ENCODE measurements at places on chromosomes 4 and X.

DNA sequence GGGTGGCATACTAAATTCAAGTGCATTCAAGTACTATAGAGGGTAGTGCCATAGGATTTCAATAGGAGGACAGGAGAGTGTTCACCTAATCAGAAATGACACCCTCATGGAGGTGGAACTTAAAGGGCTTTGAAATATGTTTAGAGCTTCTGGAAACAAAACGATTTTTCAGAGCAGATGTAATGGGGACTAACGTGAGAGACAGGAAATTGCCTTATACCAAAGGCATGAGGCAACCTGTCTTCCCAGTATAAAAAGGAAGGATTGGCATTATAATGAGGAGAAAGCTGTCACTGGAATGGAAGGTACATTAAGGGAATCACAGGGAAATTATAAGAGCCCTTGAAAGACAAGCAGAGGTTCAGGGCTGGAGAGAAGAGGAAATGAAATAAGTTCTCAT, 116.3 kb upstream of the PNPLA4 start:
- no peak for DNase-seq

DNA sequence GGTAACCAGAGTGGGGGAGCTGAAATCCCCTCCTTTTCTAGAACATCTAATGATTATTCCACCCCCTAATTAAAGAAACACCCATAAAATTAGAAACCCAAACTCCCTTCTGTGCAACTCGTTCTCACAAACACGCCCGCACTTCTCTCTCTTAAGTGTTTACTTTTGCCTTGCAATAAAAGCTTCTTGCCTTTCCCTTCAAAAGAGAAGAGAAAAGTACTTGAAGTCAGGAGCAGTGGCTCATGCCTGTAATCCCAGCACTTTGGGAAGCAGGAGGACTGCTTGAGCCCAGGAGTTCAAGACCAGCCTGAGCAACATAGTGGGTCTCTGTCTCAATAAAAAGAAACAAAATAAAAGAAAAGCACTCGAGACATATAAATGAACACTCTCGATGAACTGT, 3.6 kb upstream of the GPR173 start:
- no peak for DNase-seq

DNA sequence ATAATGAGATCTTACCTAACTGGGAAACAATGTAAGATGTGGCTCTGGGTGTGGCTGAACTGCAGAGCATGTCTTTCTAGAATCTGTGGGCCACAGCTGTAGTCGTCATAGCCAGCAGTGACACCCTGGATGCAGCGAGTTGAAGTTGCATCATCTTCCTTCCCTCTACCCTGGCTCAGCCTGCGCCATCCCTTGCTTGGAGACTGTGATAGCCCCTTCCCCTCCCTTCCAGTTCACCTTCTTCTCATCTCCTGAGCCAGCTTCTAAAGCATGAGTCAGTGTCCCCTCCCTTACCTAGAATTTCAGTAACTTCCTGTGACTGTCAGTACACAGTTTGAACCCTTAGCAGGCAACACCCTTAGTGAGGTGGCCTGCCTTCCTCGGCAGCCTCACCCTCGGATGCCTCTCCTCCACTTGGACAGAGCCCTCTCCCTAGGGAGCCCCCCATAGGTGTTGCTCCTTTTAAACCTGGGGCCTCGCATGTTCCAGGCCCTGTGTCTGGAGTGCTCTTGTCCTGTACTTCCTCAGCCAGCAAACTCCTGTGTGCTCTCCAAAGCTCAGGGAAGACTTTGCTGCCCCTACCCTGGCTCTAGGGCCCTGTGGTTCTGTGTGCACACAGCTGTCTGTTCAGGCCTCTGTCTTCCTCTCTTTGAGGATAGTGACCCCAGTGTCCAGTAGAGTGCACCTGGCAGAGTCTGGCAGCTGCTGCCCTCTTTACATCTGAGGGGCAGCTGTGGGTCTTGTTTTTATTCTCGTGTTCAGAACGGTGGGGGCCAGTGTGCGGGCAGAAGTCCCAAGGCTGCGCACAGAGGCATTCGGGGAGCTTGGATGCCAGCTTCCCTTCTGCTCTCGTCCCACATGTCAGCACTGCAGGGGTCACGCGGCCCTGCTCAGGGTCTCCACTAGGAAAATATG, 43.7 kb upstream of the TADA2B start:
- no peak for DNase-seq

- no peak for DNase-seq
Measured at GRCh38 chrX:155215443-155216178, 649 bp upstream of the VBP1 start.

- DNase-seq, result no peak
Measured at GRCh38 chrX:20547611-20548051, 280.9 kb upstream of the RPS6KA3 start.

DNA sequence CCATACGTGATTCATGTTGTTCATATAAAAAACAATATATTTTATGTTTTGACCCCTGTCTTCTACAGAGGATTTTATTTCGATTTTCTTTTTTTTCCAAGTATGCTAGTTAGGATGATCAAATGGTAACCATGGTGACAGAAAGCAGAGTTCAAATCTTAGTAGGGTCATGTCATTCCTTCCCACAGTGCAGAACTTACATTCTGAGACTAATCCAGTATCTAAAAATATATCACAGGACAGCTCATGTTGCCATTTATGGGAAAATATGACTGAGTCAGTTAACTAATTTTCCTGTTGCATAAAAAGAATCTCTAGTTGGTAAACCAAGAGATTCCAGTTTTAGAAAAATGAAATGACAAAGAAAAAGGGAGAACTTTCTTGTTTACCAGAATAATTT, 209.5 kb downstream of the PARM1 start:
- no peak for DNase-seq

DNA sequence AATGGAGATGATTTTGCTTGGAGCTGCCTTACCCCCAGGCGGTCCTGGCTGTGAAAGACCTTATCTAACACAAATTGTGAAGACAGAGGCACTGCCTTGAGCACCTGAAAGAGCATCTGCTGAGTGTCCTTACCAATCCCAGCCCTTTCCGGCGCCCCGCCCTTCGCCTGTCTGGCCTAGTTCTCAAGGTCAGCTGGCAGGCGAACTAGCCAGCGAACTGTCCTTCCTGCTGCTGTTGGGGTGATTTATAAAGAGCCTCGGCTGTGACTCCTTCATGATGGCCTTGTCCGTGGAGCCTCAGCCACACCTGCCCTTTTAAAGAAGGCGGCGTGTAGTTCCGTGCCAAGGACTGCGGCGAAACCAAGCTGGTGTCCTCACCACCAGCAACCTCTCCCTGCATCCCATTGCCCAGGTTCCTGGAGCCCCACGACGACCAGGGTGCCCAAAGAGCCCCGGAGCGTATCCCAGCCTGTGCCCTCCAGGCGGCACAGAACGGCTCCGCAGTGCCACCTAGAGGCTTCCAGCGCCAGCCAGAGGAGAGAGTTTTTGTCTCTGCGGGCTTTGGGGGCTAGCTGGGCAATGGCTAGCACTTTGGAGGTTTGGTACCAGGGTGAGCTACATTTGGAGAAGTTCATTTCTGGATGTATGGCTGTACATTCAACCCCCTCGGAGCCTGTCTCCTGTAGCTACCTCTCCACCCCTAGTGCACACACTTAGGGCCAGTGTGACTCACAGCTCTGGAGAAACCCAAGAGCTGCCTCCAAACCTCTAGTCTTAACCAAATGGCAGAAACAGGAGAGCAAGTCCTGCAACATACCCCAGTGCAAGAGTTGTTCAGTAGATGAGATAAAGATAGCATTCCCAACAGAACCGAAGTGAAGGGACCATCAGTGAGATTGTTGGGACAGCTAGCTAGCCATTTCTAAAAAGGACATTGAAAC, 36.8 kb upstream of the VMA21 start:
- no peak for DNase-seq

DNA sequence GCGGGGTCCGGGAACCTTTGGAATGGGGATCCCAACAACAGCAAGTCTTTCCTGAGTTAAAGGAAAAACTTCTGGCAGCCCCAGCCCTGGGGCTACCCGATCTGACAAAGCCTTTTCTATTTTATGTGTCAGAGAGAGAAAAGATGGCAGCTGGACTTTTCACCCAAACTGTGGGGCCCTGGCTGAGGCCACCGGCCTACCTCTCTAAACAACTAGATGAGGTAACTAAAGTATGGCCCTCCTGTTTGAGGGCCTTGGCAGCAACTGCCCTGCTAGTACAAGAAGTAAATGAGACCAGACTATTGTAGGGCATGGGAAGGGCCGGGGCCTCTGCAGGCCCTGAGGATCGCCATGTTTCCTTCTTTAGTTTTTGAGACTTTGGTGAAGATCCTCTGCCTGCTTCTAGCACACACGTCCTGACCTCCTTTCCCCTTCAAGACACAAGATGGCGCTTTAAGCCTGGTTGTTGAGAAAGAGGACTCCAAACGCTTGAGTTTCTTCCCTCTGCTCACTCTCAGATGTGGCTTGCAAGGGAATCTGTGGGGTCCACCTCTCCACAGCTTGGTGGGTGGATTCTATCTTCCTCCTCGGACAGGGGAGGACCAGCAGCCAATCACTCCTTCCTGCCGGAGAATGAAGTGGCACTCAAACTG, 18.5 kb upstream of the DRD5 start:
- DNase-seq, result no peak

GRCh38 chr4:51960486-51960885, 59.7 kb downstream of the LRRC66 start:
- no peak for DNase-seq

DNA sequence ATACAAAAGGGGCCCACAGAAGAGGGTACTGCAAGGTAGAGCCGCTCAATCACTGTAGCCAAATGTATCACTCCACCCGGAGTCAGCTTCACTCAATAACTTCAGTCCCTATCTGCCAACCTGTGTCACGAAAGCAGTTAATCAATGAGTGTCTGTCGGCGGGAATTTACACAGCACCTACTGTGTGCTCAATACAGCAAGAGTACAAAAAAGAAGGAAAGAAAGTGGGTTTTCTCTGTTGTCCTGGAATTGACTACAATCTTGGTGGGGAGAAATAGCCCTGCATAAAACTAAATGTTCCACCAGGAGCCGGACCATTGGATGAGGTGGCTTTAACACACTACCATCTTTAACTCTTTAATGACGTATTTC, 780 bp upstream of the NKRF start:
- DNase-seq, result no peak

- no peak for DNase-seq
Measured at GRCh38 chrX:29813174-29813573, 402.2 kb upstream of the MAGEB2 start.

GRCh38 chr4:8778760-8779159, 92.9 kb downstream of the HMX1 start:
- no peak for DNase-seq

DNA sequence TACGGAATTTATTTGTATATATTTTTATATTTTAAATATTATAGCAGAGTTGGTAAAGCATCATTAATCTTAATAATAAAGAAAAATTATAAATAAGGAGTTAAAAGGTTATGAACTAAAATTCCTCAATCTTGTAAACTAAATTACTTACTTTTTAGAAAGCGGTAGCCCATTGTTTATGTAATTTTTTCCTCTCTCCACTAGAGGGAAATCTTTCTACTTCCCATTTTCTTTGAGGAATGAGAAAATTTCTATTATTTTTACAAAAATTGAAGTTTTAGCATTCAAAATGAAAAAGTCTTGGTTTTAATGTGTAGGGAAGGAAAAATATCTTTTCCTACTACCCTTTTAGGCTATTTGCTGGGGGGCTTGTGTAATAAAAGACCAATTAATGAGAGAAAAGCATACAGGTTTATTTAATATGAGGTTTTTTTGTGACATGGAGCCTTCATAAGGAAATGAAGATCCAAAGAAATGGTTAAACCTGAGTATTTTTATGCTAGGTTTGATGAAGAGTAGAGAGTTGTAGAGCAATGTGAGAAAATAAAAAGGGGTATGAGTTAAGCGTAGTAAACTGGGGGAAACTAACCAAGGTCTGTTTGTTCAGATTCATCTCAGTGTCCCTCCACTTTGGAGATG, 68.7 kb upstream of the ADAD1 start:
- no peak for DNase-seq

DNA sequence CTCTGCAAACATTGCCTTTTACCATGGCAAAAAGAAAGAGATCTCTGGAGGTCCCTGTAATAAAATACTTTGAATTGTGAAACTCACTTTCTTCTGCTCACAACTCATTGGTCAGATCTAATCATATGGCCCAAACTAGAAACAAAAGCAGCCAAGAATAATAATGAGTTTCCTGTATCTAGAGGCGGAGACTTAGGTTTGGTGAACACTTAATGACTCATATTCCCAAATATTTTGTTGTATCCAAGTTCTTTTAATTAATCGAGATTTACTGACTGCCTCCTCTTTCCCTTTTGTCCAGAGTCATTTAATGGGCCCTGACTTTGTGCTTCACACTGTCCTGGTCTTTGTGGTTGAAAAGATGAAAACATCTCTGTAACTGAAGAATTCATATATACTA, 190.6 kb downstream of the CCSER1 start:
- no peak for DNase-seq

DNA sequence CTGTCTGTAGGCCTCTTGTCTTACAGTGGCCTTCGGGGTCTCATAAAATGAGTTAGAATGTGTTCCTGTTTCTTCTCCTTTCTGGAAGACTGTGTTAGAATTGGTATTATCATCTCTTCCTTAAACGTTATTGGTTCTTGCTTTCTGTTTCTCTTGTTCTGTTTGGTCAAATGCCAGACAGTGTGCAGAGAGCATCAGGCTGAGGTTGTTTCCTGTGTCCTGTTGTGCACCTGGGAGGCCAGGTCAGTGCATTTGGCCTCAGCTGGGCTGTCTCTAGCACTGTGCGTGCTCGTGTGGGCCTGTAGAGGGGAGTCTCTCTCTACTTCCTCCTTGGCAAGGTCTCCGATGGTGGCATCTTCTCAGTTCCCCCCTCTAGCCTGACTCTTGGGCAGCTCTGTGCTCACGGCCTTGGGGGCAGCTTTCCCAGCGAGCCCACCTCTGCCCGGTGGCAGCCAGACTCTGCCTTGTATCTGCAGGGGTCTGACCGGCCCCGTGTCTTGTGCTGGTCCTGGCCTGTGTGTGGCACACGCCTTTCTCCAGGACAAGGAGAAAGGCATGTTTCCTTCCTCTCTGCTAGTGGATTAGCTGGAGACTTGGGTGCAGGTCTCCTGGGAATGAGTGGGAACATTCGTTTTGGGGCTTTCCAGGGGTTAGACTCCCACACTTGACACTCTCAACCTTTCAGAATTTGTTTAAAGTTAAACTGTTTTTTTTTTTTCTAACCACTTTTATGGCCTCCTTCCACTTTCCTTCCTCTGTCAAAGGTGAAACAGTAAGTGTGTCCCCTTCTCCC, 62.3 kb downstream of the FAM193A start:
- DNase-seq, result no peak

- DNase-seq, result no peak
Measured at GRCh38 chr4:14083150-14083549, 455.6 kb upstream of the BOD1L1 start.

GRCh38 chrX:41441934-41442823, 5.0 kb upstream of the NYX start:
- DNase-seq, result peak; percentile 77

All from stimulated activated CD4-positive, alpha-beta T cell treated with anti-CD3 and anti-CD28 coated beads, TNF-alpha, amount 100 ng/mL, for 48 hours (primary cell).